ENCODE measurements at places on chromosomes 11 and 22.
A peak's percentile ranks its signal among the peaks of the same experiment; 100 is the strongest.

GRCh38 chr11:73734993-73735392 lies 25.9 kb downstream of the RAB6A start:
- no peak for DNase-seq

- DNase-seq, result no peak
Measured at GRCh38 chr11:65258988-65259387, 2.8 kb upstream of the POLA2 start.

DNA sequence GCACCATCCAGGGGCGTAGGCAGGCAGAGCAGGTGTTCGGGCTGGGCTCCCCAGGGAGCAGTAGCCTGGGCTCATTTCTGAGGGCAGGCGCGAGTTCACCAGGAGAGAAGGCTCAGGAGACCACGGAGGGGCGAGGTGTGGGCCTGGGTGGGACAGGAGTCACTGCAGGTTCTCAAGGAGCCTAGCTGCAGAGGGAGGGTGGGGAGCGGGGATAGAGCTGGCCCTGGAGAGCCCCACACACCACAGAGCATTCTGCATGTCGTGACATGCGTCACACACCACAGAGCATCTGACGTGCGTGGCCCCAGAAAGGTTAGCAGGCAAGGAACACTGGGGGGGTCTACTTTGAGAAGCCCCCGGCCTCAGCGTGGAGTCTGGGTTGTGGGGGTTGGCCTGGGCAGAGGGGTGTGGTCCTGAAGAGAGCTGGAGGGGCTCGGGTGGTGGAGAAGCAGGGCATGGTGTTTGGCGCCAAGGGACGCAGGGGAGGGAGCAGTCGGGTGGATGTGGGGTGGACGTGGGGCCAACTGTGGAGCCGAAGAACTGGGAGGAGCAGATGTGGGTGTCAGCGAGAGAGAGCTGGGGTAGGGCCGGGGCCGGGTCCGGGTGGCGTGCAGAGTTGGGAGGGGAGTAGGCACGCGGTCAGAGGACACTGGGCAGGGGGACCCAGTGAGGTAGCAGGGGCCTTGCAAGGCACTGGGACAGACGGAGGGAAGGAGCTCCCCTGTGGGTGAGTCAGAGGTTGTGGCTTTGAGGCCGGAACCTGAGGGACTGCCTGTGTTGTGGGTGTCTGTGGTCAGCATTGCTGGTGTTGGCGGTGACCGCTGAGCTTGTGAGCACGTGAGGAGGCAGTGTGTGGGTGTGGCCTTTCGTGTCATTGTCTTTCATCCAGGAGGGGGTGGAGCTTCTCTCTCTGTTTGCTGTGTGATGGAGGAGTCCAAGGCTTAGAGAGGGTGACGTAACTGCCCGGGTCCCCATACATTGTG lies 25.5 kb downstream of the CTTN start:
- DNase-seq, result peak; percentile 18

- DNase-seq, result no peak
Measured at GRCh38 chr22:19554834-19555404, 30.7 kb upstream of the CLDN5 start.

- DNase-seq, result no peak
Measured at GRCh38 chr22:45877036-45877380, 100.0 kb downstream of the WNT7B start.

DNA sequence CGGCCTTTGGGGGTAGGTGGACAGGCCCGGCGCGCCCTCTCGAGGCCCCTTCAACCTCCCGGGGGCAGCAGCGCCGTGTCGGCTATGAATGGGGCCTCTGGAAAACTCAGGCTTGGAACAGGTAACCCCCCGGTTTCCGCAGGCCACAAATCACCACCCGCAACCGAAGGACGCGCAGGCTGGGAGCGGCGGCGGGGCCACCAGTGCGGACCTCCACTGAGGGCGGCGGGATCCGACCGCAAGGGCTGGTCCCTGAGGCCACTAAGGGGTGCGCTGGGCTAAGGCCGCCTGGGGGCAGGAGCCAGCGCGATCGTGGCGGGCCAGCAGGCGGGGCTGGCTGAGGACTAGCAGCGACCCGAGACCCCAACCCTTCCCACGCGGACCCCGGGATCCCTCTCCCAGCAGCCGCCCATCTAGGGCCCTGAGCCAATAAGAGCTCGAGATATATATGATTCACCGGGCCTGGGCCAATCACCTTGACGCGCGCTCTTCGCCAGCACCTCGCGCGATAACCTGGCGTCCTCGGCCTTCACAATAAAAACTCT lies 609 bp upstream of the ATF4 start:
- no peak for DNase-seq

DNA sequence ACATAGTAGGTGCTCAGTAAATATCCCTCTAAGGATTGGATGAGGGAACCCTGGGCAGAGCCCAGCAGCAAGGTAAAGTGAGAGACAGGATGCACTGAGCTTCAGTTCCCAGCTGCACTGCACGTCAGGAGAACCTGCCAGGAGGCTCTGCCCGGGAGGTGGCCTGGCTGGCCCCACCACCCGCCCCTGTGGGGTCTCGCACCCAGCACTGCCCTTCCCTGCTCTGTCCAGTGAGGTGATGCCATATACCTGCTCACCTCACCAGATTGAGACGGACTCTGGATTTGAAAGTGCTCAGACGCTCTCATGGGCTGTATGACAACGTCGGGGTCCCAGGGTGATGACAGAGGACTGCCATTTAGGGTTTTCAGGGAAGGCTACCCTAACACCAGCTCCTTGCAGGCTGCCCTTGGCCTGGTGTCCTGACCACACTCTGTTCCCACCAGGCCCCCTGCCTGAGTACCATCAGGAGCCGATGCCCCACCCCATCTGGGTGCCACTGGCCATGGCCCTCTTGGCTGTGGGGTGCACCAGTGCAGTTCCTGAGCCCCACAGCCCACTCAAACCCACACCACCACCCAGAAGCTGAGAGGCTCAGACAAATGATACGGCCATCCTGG lies 61.7 kb upstream of the FGF3 start:
- no peak for DNase-seq
